ENCODE measurements at places on chromosomes 4 and X.
A peak's percentile ranks its signal among the peaks of the same experiment; 100 is the strongest.

DNA sequence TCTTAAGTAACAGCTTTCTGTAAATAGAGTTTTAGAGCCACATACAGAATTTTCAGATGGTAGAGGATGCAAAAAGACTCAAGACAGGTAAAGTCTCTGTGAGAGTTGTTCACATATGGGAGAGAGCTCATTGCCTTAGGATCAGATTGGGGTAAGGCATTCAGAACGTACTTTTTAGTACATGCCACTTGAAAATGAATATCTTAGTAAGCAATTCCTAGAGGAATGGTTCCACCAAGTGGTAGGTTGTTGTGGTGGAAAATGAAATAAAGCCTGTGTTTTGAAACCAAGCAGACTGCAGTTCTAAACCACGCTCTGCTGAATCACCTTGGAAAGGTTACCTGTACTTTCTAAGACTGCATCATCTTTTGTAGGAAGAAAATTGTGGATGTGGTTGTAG is 547.0 kb upstream of the LCORL start:
- DNase-seq: no peak

- no peak for DNase-seq
Measured at GRCh38 chrX:44303119-44303518, 40.4 kb downstream of the EFHC2 start.

DNA sequence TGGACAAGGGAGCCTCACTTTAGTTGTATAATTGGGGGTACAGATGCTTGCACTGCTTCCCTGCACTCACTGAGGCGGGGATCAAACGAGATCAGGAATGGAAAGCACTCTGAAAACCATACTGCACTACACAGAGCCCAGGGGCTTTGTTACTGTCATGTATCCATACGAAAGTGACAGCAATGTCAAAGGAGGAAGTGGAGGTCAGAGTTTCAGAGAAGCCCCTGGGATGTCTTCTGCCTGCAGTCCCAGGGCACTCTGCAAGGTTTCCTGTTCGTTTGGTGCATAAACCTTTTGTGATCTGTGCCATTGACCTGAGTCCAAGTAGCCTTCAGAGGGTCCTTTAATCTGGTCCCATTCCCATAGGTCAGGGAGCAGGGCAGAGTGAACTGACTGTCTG is 31.2 kb downstream of the RNF175 start:
- no peak for DNase-seq

- DNase-seq: no peak
Measured at GRCh38 chr4:74474345-74475090, 29.6 kb downstream of the AREG start.

DNA sequence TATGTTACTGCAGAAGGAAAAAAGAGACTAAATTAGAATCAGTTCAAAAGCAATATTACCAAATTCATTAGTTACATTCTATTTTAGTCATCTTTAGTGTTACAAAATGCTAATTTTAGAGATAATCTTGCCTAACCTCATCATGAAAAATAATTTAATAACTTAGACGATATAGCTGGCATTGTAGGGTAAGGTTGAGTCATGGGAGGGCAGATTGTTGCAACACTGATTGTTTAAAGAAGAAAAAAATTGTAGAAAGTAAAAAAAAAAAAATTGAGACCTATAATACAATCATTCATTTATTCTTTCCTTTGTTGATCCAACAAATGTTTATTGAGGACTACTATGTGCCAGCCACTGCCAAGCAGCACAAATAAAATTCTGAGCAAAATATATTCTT is 330.9 kb downstream of the GBA3 start:
- DNase-seq: no peak

- no peak for DNase-seq
Measured at GRCh38 chr4:151564321-151564720, 155.3 kb downstream of the FHIP1A start.

DNA sequence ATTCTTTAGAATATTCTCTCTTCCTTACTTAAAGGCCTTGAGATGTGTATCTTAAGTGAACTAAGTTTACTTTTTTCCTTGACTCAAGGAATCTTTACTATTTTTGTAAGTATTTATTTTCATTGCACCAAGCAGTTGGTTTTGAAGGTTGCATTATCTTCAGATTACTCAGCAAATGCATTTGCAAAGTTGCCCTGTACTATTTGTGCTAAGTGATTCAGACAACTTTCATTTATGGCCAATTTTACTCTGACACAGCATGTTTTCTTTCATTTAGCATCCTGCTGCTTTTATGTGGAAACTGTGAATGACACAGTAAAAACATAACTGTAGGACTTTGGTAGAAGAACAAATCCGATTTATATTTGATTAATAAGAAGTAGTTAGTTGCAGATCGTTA is 191.0 kb downstream of the CCSER1 start:
- DNase-seq: no peak

GRCh38 chrX:14697451-14697850 is 168.1 kb downstream of the GLRA2 start:
- no peak for DNase-seq

DNA sequence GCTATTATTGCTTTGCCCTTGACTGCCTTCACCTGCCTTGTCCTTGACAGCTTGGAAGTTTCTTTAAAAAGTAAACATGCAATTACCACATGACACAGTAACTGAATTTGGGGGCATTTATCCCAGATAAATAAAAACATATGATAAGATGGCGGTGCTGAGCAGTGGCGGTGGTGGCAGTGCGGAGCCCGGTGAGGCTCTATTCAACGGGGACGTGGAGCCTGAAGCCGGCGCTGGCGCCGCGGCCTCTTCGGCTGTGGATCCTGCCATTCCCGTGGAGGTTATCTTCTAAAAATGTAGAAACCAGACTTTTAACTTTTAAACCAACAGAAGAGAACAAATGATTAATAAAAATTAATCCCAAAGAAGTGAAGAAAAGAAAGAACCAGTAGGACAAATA is 59.7 kb upstream of the ZDHHC15 start:
- no peak for DNase-seq

- no peak for DNase-seq
Measured at GRCh38 chr4:7786040-7786439, 153.6 kb downstream of the AFAP1 start.

DNA sequence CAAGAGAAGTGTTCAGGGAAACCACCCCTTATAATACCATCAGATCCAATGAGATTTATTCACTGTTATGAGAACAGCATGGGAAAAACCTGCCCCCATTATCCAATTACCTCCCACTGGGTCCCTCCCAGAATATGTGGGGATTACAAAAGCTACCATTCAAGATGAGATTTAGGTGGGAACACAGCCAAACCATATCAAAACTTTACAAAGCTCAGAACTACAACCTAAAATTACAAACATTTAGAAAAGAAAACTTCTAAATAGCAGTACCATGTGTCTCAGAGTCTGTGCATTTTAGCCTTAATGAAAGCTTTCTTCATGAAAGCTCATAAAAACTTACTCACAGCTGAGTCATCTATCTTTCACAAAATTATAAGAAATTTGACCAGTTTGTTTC is 1442.8 kb upstream of the PCDH7 start:
- peak; percentile 55 for DNase-seq

- no peak for DNase-seq
Measured at GRCh38 chr4:1166509-1167243, 5.7 kb downstream of the SPON2 start.

- DNase-seq: no peak
Measured at GRCh38 chrX:7062276-7062675, 85.2 kb upstream of the STS start.

DNA sequence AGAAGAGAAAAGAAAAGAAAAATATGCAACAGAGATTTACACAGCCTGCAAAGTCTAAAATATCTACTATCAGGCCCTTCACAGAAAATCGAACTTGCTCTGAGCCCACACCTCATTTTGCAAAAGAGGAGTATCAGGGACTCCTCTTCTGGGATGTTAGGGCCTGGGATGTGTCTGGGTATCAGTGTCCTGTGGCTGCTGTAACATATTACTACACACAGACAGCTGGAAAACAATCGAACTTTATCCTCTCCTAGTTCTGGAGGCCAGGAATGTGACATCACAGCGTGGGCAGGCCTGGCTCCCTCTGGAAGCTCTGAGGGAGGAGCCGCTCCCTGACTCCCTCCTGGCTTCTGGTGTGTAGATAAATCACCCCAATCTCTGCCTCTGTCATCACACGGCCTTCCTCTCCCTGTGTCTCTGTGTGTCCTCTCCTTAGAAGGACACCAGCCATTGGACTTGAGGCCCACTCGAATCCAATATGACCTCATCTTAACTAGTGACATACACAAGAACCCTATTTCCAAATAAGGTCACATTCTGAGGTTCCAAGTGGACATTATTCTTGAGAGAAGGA is 52.9 kb downstream of the PPP2R2C start:
- no peak for DNase-seq

- DNase-seq: no peak
Measured at GRCh38 chr4:141158219-141158618, 24.9 kb upstream of the RNF150 start.

DNA sequence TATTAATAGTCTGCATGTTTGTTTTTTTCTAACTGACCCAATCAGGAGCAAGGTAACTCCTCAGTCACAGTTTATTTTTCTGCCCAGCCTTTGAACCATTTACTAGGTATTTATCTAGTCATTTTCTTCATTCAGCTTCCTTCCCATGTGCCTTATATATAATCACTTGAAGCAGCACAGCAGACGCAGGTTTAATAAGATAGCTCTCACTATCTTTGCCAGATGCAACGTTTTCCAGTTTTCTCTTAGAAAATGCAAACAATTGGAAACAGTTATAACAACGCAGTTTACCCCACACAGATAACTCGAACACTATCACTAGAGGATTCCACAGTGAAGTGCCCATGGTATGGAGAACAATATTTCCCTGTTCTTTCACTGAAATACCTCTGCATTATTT is 56.4 kb upstream of the NFKB1 start:
- no peak for DNase-seq

DNA sequence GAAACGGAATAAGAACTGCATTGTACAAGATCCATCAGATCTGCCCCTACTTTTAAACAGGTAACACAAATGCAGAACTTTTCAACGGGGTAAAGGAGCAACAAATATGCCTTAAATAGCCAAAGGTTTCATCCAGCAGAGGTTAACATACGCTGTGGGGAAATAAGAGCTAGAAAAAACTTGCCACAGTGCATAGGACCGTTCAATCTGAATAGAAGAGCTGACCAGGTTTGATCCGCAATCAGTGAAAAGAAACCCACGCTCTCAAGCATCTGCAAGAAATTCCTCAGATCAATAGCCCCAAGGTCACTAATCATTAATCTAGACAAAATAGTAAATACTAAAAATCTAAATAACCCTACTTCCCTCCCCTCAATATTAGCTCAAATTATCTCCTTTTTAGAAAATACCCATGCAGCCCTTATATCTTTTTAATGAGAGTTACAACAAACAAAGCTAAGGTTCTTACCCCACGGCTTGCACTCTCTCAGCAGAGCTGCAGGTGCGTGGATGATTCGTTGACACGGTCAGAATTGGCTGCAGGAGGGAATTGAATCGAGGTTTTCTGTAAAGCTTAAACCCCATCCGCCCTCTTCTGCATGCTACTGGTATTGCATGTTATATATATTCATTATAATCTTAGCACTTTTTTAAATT is at the start of gene TLR10:
TSS of gene TLR10 (minus strand) at position 539 of the 657 bp plus-strand sequence. CDS start 7,400 bp downstream, outside the sequence.
- DNase-seq: no peak

DNA sequence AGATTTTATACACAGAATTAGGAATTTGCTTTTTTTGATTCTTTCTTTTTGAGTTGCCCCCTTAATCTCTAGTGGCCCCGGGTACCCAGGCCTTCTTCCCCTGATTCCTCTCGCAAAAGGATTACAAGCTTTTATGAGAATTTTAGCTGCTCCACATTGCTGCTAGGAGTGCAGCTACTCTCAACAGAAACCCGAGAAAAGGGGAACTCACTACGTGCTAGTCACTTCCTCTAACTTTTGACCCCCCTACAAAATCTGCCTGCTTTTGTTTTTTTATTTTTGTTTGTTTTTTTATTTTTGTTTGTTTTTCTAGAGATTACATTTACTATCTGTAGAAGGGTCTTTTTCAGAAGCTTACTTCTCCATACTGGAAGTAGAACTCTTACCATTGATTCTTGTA is 64.1 kb downstream of the ZNF81 start:
- DNase-seq: no peak

GRCh38 chrX:1576201-1576992 is 15.0 kb upstream of the AKAP17A start:
- no peak for DNase-seq

DNA sequence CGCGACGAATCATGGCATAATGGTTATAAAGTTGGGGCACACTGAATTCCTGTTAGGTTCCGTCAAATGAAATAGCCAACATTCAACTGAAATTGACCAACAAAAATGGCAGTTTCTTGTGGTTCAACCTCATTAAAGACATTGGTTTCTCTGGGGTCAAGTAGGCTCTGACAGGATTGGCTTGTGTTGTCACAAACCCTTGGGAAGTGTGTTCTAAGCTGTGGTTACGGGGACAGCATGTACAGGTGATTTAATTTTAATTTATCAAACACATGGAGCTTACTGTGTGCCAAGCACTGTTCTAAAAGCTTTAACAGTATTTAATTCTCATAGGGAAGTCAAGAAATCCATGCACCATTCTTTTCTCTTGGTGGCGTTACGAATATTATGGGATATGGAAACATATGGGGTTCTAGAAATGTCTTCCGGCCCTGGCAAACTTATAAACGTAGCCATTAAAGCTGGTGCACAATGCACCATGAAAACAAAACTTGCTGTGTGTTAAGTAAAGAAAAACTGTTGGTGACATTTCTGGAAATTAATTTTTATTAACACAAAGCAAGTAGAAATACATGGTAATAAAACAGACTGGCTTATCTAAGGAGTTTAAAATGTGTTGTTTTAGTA is 891 bp downstream of the XK start:
- no peak for DNase-seq

GRCh38 chr4:10180927-10181744 is 64.5 kb upstream of the WDR1 start:
- no peak for DNase-seq

- DNase-seq: no peak
Measured at GRCh38 chr4:88995874-88996273, 61.1 kb downstream of the FAM13A start.

GRCh38 chrX:16628946-16629595 is 20.9 kb upstream of the S100G start:
- no peak for DNase-seq

GRCh38 chr4:140704964-140705363 is 51.2 kb downstream of the TBC1D9 start:
- no peak for DNase-seq

DNA sequence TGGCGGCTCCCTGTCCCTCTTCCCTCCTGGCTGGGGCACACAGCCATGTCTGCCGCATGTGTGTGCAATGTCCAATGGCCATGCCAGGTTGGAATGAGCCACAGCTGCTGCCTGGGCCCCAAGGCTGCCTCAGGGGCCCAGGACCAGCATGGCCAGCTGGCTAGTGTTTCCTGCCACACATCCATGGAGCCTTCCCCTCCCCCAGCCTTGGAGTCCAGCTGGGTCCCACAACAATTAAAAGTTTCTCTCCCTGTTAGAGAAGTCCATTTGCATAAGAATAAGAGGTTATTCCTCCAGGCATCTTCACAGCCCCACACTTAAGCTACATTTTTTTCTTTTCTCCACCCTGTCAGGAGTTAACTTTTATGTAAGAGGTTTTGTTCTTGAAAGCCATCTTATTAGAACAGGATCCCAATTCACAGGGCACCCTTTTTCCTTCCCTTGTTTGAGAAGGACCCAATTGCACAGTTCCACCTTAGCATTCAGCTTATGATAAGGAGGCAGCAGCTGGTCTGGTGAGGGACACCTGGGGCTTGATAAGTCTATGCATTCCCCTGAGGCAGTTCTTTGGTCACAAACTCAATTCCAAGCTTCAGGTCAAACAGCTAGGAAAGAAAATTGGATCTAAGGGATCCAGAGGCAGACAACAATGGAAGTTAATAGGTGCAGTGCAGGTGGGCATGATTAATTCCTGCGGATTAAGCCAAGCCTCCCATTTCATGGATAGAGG is 963.3 kb upstream of the GRIA3 start:
- no peak for DNase-seq

Data from T1000 (cell line).